ENCODE measurements at places on chromosomes 7 and 10. TPM values are rescaled to one million over a fixed set of nuclear protein-coding genes. Genes with fewer than 3 reads are reported as not detected.

DNA sequence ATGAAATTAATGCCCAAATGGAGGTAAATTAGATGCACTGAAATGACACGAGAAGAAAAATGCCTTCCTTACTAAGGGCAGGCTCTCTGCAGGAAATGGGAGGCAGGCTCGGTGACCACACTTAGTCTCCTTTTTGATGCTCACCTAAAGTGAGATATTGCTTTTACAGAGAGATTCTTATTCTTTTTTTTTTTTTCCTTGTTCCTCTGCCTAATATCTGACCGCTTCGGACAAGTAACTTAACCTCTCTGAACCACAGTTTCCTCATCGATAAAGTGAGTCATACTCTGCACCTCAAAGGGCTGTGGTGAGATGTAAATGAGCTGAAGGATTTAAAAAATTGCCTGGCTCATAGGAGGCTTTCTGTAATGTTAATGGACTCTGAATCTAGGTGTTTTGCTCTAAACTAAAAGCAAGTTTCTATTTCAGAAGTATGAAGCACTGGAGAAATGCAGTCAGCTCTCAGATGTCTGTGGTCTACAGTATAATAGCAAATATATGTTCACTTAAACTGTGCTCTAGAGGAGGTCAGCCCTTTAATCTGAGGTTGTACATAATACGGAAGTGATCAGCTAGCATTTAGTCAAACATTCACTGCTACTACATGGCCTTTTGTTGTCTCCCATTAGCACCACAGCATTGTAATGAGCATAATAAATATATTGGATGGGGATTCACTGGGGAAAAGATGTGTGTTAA lies 23.2 kb downstream of the NKX2-3 start:
- DNase-seq = no peak

DNA sequence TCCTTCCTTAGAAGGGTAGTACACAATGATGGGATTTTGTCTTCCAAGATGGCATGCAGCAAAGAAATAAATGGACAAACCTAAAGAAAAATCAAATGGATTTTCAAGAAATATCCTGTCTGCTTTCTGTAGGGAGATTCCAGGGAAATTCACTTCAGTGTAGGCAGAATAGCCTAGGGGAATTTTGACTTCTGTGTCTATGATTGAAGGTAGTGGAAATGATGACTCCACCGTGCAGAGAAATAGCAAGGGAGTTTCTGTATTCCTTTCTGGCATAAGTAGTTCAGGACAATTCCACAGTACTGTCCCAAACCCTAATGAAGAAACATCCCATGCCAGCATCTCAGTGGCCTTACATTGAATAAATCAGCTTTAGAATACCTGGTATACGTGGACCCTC lies 9.5 kb downstream of the ATOH7 start:
- DNase-seq = no peak

DNA sequence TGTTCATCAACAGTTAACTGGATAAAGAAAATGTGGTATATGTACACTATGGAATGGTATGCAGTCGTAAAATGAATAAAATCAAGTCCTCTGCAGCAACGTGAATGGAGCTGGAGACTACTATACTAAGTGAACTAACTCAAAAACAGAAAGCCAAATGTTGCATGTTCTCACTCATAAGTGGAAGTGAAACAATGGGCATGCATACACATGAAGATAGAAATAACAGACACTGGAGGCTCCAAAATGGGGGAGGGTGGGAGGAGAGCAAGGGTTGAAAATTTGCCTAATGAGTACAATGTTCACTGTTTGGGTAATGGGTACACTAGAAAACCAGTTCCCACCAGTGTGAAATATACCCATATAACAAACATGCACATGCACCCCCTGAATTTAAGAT lies 179.5 kb downstream of the ZWINT start:
- no peak for DNase-seq

Gene PLAU
- polyA plus RNA-seq = 0.08 TPM

Gene ANKRD22
- polyA plus RNA-seq = 1.2 TPM

DNA sequence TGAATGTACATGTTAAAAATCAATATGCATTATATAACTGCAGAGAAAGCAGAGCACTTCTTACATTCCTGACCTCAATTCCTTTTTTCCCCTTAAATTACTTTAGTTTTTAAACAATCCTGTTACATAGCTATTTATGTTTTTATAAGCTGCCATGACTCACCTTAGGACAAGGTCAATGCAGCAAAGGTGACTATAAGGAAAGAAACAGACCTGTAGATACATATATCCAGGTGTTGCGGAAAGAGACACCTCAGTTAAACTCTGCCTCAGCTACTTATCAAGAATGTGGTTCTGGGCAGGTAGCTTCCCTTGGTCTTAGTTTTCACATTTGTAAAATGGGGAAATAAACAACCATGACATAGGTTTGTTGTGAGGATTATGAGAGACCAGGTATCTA lies 105.5 kb downstream of the DPY19L1 start:
- DNase-seq = no peak

Gene GNGT1
- not detected for polyA plus RNA-seq

- DNase-seq = no peak
Observed at GRCh38 chr10:27341001-27341400, 100.4 kb upstream of the ACBD5 start.

GRCh38 chr10:91761721-91762120 lies 36.5 kb upstream of the TNKS2 start:
- no peak for DNase-seq

Data from immature natural killer cell (primary cell).